HAP-1 (cell line): ENCODE measurements at places on chromosomes 4 and X.

- no peak for DNase-seq
Measured at GRCh38 chrX:148723551-148723950, 223.1 kb downstream of the AFF2 start.

DNA sequence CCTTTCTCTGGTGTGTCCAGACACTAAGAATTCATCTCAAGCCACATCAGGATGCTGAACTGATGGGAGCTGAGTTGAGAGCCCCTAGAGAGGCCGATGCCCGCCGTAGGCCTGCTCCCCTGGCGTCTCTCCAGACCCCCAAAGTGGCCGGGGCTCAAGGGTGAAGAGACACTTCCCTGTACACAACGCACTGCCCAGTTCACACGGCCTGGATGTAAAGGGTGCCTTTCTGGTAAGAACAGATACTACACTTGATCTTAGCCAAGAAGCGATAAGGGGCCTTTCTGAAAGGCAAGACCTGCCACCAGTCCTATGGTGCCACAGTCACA lies 5.1 kb upstream of the TREX2 start:
- DNase-seq, result no peak

DNA sequence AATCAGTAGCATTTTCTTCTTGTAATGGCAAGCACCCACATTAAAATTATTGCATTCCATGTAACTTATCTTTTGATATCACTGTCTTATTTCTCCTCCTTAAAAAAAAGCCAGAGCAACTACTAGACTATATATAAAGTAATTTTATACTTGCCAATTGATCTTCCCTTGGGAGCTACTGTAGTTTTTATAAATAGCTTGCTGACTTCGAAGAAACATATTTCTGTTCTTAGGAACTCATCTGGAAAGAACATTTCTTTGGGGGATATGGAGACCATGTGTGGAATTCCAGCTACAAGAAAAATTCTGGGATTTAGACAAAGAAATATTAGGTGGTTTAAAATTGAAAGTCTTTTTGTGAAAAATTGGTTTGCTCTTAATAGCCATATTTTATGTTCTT lies 94.9 kb downstream of the BMPR1B start:
- no peak for DNase-seq

DNA sequence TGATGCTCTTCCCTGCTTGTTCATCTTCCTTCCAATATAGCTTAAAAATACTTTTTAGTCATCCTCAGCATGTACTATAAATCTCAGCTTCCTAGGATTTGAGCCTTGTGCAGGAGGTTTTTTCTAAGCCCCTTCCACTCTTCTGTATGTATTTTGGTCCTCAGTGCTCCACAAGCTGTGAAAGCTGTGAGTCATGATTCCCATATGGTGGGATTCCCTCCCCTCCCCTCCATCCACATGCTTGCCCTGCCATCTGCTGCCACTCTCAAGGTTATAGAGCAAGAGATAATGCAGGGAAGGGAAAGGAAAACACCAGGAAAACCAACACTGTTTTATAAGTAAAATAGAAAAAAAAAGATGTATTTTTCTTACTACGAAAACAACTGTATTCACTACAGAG lies 58.5 kb upstream of the AP1S2 start:
- no peak for DNase-seq

- no peak for DNase-seq
Measured at GRCh38 chr4:142551517-142552305, 294.4 kb downstream of the INPP4B start.

DNA sequence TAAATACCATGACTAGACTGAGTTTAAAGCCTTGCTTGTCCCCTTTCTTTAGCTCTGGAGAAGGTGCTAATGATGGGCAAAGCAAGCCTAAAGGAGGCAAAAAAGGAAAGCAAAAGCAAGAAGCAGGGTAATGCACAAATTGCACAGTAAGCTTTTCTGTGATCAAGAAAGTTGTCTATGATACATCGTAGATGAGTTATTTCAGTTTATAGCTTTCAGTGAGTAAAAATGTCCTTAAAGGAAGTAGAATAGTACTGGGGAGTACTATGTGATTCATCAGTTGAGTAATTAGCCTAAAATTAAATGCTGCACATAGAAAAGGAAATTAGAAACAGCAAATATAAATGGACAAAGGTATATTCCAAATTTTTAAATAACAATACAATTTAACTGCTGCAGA lies 50.2 kb upstream of the PDE5A start:
- DNase-seq, result no peak

- no peak for DNase-seq
Measured at GRCh38 chr4:168485156-168485910, 5.0 kb upstream of the DDX60L start.

- DNase-seq, result no peak
Measured at GRCh38 chr4:116913451-116913850, 171.9 kb downstream of the TRAM1L1 start.

- no peak for DNase-seq
Measured at GRCh38 chrX:78653118-78653822, 5.9 kb downstream of the RTL3 start.

GRCh38 chrX:112849016-112849415 lies 8.4 kb upstream of the AMOT start:
- no peak for DNase-seq

- DNase-seq, result no peak
Measured at GRCh38 chr4:8703401-8703696, 110.8 kb downstream of the CPZ start.

DNA sequence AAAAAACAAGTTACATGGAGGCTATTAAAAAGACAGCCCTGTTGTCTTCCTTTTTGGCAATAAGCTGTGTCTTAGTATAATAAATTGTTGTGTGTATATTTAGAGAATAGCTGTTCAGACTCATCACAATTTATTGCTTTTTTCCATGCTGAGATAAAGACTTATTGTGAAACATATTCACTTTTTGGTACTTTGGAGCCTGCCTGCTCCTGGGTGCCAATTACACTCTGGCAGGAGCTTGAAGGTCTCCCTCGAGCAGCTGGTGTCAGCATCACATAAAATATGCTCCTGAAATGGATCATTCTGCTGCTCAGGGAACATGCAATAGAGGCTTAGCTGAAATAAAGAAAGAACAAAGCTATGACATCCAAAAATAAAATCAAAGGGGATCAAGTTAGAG lies 211.6 kb upstream of the DKK2 start:
- no peak for DNase-seq

GRCh38 chr4:132767901-132768300 lies 381.2 kb upstream of the PCDH10 start:
- no peak for DNase-seq

GRCh38 chr4:184373886-184374405 lies 100.4 kb downstream of the IRF2 start:
- no peak for DNase-seq

- no peak for DNase-seq
Measured at GRCh38 chr4:80521438-80521837, 185.9 kb downstream of the CFAP299 start.

- DNase-seq, result no peak
Measured at GRCh38 chr4:88447371-88448095, 9.4 kb upstream of the HERC5 start.
